ENCODE measurements at places on chromosomes 6 and 20. TPM values are rescaled to one million over a fixed set of nuclear protein-coding genes. Genes with fewer than 3 reads are reported as not detected.

DNA sequence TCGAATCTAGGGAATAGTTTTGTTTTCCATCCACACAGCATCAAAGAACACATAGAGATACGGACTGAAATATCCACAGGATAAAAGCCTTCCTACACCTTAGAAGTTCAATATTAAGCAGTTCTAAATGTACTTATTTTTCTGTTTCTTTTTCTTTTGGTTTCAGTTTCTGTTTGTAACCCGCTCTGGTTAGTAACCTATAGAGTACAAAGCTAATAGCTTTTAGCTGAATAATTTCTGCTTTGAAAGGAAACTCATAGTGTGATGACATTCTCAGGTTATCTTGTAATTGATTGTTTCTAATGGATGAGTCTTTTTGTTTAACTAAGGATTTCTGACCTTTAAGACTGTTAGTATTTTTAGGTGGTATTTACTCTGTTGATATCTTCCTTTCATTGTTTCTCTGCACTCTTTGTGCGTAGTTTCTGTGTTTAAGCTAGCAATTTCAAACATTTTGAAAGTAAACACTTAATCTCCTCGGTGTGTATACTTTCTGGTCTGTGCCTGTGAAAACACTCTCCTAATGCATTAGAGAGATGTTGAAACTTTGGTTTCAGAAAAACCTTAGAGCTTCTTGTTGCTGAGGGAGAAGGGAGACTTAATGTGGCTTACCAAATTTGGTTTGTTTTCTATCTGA lies 385.5 kb downstream of the HDGFL1 start:
- DNase-seq: no peak
- H3K4me3 ChIP-seq: peak overlapping the region; percentile 75
- H3K36me3 ChIP-seq: no peaks in the 10 kb centered on the region
- no peaks in the 10 kb centered on the region for H3K27me3 ChIP-seq
- peaks cover 11% of the 10 kb centered on the region for H3K4me1 ChIP-seq

DNA sequence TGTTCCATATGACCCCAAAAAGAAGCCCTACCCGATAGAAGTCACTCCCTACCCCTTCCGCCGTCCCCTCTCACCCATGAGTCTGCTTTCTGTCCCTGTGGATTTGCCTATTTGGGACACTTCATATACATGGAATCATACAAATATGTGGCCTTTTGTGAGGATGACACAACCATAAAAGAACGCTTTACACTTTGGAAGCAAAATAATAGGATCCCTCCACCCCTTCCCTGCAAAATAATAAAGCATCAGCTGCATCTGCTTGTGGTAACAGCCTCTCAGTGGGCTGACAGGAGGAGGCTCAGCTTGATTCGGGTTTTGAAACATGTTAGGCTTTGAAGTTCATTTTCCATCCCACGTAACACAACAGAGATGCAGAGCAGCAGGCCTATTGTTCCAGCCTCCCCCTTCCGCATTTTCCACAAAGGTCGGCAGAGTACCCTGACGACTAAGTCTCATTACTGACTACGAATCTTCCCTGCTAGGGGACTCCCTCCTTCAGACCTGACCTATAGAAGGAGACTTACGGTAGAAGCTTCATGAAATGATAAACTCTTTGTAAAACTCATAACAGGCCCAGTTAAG lies 99.1 kb downstream of the ALDH8A1 start:
- H3K27me3 ChIP-seq: peaks cover 40% of the 10 kb centered on the region
- H3K4me3 ChIP-seq: no peak overlapping the region
- peaks cover 4% of the 10 kb centered on the region for H3K4me1 ChIP-seq

DNA sequence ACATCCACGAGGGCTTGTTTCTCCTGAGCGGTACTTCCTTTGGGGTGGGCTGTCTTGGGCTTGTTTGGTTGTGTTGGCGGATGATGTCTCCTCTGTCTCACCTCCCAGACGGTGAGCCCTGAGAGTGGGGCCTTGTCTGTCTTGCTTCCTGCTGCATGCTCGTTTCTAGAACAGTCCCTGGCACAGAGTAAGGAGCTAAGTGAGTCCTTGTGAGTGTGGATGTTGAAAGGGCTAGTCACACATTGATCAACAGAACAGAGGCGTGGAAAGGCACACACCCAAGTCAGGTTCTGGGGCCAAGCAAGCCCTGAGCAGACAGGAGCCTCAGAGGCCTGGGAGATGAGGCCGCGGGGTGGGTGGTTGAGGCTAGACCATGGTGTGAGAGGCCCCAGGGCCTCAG lies 111.0 kb downstream of the BMP7 start:
- H3K27ac ChIP-seq: no peak overlapping the region
- DNase-seq: no peak
- no peaks in the 10 kb centered on the region for H3K36me3 ChIP-seq
- H3K4me1 ChIP-seq: no peaks in the 10 kb centered on the region

GRCh38 chr6:8383584-8383983 lies 51.8 kb downstream of the SLC35B3 start:
- no peaks in the 10 kb centered on the region for H3K36me3 ChIP-seq
- no peak overlapping the region for H3K27ac ChIP-seq
- DNase-seq: no peak

DNA sequence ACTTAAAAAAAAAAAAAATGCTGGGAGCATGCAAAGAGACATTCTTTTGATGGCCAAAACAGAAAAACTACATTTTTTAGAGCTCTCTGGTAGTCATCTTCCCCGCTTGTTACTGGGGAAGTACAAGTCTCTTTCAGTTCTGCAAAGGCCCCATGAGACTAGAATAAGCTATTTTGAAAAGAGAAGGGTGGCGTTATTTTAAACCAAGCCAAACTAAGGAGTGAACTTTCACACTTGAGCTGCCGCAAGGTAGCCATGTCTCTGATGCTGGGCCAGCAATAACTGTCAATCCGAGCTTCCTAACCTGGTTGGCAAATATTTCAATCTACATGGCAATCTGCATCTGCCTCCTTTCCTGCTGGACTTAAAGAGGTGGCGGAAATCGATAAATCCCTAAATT lies 96.7 kb downstream of the L3MBTL3 start:
- peaks cover 9% of the 10 kb centered on the region for H3K4me1 ChIP-seq
- H3K4me3 ChIP-seq: no peak overlapping the region
- H3K36me3 ChIP-seq: peaks cover 5% of the 10 kb centered on the region
- H3K27ac ChIP-seq: no peak overlapping the region

GRCh38 chr6:99189823-99190721 lies 159.4 kb downstream of the FAXC start:
- H3K27ac ChIP-seq: no peak overlapping the region
- no peaks in the 10 kb centered on the region for H3K36me3 ChIP-seq
- DNase-seq: no peak
- no peak overlapping the region for H3K4me3 ChIP-seq
- H3K4me1 ChIP-seq: peaks cover 4% of the 10 kb centered on the region

DNA sequence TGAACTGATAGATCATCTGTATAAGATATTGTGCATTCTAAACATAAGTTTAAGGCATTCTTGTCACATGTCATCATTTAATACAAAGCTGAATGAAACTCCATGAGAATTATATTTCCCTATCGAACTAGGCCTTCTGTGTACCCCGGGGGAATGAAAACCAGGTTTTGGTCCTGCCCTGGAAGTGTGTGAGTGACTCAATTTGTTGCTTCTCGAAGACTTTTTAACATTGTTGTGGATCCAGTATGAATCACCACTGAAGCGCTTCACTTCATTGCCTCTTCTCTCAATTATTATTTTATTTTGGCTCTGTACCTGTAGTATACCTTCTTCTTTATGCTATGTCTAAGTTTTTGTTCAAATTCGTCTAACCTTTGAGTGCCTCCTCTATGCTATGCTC lies 150.8 kb downstream of the GRIK2 start:
- DNase-seq: no peak
- H3K27me3 ChIP-seq: no peaks in the 10 kb centered on the region
- H3K4me3 ChIP-seq: no peak overlapping the region
- no peak overlapping the region for H3K27ac ChIP-seq
- H3K4me1 ChIP-seq: no peaks in the 10 kb centered on the region
- H3K36me3 ChIP-seq: no peaks in the 10 kb centered on the region

DNA sequence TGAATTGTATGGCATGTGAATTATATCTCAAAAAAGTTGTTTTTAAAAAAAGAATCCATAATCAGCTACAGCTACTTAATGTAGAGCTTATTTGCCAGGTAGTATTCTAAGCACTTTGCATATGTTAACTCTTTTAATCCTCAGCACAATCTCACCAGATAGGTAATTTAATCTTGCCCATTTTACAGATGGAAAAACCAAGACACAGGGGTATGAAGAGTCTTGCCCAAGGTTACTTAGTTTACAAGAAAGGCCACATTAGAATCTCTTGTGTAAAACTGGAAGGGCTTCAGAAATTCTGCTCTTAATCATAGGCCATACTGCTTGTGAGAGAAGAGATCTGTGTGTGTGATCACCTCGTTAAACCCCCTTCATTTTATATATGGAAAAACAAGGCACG lies 13.4 kb upstream of the RNF182 start:
- no peak overlapping the region for H3K4me3 ChIP-seq
- H3K4me1 ChIP-seq: peaks cover 10% of the 10 kb centered on the region

GRCh38 chr6:100554228-100554627 lies 89.5 kb upstream of the SIM1 start:
- no peaks in the 10 kb centered on the region for H3K27me3 ChIP-seq
- H3K4me3 ChIP-seq: no peak overlapping the region
- no peak overlapping the region for H3K27ac ChIP-seq
- no peak for DNase-seq
- H3K4me1 ChIP-seq: peaks cover 3% of the 10 kb centered on the region
- H3K36me3 ChIP-seq: peaks cover 6% of the 10 kb centered on the region

DNA sequence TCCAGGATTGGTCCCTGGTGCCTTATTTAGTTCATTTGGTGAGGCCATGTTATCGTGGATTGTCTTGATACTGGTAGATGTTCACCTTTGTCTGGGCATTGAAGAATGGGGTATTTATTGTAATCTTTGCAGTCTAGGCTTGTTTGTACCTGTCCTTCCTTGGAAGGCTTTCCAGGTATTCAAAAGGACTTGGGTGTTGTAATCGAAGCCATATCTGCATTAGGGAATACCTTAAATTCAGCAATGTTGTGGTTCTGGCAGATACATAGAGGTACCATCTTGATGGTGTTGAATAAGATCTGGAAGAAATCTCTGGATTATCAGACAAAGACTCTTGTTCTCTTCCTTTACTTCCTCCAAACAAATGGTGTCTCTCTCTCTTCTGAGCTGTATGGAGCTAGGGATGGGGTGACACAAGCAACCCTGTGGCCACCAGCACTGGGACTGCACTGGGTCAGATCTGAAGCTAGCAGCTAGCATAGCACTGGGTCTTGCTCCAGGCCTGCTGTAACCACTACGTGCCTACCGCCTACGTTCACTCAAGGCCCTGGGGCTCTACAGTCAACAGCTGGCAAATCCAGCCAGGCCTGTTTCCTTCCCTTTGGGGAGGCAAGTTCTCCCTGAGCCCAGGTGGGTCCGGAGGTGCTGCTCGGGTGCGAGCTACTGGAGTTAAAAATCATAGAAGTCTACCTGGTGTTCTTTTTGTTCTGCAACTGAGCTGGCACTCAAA lies 261.1 kb upstream of the CITED2 start:
- peaks cover 6% of the 10 kb centered on the region for H3K4me1 ChIP-seq
- no peak overlapping the region for H3K27ac ChIP-seq
- no peaks in the 10 kb centered on the region for H3K36me3 ChIP-seq
- H3K4me3 ChIP-seq: no peak overlapping the region
- H3K27me3 ChIP-seq: no peaks in the 10 kb centered on the region
- no peak for DNase-seq

GRCh38 chr6:109417646-109418045 lies 22.8 kb downstream of the PPIL6 start:
- no peak for DNase-seq
- no peak overlapping the region for H3K27ac ChIP-seq
- H3K36me3 ChIP-seq: peaks cover 7% of the 10 kb centered on the region
- H3K4me1 ChIP-seq: no peaks in the 10 kb centered on the region
- peaks cover 7% of the 10 kb centered on the region for H3K27me3 ChIP-seq

DNA sequence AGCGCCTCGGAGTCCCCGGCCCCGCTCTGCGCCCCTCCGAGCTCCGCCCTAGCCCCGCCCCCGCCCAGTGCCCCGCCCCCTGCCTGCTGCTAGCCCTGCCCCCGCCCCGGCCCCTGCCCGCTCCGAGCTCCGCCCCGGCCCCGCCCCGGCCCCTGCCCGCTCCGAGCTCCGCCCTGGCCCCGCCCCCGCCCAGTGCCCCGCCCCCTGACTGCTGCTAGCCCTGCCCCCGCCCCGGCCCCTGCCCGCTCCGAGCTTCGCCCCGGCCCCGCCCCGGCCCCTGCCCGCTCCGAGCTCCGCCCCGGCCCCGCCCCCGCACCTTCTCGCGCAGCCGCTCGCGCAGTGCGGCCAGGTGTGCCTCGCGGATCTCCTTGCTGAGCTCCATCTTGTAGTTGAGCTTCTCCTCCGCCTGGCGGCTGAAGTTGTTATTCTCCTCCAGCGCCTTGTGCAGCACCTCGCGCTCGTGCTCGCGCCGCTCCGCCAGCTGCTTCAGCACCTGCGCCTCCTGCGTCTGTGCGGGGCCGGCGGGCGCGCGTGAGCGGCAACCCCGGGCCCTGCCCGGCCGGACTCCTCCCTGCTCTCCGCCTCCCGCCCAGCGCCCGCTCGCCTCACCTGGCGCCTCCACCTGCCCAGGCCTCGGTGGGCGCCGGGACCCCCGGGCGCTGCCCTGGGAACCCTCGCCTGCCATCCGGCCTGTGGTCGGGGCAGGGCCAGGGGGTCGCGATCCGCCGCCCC lies 11.3 kb downstream of the STMN3 start:
- peak overlapping the region; percentile 41 for H3K27ac ChIP-seq
- H3K4me3 ChIP-seq: peak overlapping the region; percentile 90
- peaks cover 6% of the 10 kb centered on the region for H3K36me3 ChIP-seq
- DNase-seq: peak; percentile 98
- H3K27me3 ChIP-seq: no peaks in the 10 kb centered on the region

DNA sequence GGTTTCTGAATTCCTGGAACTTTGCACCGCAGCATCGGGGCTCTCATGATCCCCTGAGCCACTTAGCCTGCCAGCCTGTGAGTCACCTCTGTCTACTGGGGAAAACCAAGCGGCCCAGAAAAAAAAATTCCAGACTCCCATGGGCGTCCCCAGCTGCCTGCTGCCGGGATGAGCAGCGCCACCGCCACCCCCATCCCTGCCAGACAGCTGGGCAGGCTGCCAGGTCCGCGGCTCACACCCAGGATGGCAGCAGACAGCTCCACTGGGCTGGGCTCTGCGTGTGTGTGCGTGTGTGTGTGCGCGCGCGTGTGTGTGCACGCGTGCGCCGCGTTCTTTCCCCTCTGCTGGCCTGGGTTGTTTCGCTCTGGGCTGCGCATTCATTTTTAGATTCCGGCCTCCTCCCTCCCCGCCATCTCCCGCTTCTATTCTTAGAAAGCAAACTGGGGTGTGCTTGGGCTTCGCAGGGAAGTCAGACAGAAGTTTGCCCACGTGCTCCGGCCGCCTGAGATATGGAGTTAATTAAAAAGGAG lies 38.9 kb upstream of the PMEPA1 start:
- peaks cover 35% of the 10 kb centered on the region for H3K27me3 ChIP-seq
- H3K4me1 ChIP-seq: peaks cover 7% of the 10 kb centered on the region
- H3K4me3 ChIP-seq: peak overlapping the region; percentile 81
- H3K27ac ChIP-seq: peak overlapping the region; percentile 61
- DNase-seq: peak; percentile 16
- H3K36me3 ChIP-seq: no peaks in the 10 kb centered on the region

GRCh38 chr20:3209257-3209945 lies at the start of gene ITPA:
TSS of gene ITPA (plus strand) at chr20:3209498. CDS start at chr20:3209552, 54 bp downstream.
- peak; percentile 34 for DNase-seq
- peak within 1 kb of the TSS; percentile 97 for H3K27ac ChIP-seq
- no peaks in the 10 kb centered on the region for H3K27me3 ChIP-seq
- peaks cover 26% of the 10 kb centered on the region for H3K4me1 ChIP-seq
- peaks cover 6% of the 10 kb centered on the region for H3K36me3 ChIP-seq

RTF2 gene
- total RNA-seq: 62.3 TPM

GSTA2 gene
- not detected for total RNA-seq

TMC2 gene
- total RNA-seq: not detected
